ENCODE measurements at places on chromosomes 6 and 20.

- DNase-seq: no peak
Measured at GRCh38 chr6:135451617-135452190, 45.8 kb downstream of the AHI1 start.

DNA sequence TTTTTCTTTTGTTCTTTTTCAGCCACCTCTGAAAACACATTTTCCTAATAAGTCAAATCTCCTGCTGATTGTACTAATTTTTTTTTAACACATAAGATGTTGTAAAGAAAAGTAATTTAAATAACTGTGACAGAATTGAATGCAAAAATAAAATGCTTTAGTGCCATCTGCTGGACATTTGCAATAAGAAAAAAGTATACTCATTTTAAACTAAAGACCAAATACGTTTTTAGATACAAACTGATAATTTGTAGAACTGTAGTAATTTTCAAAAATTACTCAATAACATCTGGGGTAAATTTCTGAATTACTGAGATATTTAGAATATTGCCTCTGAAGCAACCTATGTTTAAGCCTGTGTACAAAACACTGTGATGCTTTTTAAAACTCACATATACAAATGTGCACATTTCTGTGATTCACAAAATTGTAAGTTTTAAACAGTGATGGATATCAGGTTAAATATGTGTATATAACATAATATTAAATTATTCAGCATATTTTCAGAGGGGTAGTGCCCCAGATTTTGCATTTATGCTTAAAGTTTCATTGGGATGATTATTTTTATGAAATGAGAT, 198.7 kb downstream of the RIMS1 start:
- no peak for DNase-seq

- DNase-seq: no peak
Measured at GRCh38 chr6:116971959-116972358, 94.9 kb downstream of the RFX6 start.

DNA sequence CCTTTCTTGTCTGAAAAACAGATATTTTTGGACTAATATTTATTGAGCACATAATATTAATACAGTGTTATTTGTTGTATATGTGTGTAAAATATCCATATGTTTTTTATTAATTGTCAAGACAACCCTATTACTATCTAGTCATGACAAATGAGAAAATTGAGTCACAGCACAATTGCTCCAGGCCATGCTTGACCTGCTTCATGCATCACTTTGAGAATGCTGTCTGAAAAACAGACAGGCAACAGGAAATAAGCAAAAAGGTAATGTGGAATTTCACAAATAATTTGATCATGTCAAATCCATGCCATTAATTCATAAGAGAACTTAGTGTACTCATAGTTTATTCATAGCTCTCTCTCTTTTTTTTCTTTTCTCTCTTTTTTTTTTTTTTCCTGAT, 246.5 kb downstream of the RIMS1 start:
- DNase-seq: no peak

DNA sequence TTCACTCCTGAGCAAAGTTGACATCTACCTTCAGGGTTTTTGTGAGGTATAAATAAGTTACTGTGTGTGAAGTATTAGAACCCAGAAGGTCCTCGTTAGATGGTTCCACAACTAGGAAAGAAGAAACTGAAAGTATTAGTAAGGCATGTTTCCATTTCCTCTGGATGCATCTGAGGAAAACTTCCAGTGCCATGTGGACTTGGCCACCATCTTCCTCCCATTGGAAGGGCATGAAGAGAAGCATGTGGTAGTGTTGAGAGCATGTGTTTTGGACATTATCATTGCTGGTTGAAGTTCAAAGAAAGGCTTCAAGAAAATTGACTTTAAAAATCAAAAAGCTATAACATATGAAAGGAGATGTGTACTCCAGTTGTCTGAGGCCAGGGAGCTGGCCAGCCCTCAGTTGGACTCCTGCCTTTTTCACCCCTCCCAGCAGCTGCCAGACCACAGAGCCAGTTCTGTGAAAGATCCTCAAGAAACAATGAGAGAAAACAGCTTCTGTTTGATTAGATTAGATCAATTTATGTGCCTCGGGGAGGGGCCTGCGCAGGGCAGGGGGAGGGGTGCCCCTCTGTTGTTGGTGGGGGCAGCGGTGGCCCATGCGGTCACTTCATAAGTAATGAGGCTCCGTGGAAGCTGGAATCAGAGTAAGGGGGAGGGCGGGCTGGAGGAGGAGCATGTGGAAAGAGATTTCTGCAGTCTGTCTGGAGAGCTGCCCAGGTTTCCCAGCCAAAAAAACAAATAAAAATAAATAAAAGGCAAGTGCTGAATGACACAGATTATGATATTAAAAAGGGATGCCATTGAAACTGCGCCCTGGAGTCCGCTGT, 154.0 kb downstream of the JARID2 start:
- DNase-seq: no peak

All from CD8-positive, alpha-beta T cell (primary cell).